ENCODE measurements at places on chromosomes 2 and 18. TPM values are rescaled to one million over a fixed set of nuclear protein-coding genes. Genes with fewer than 3 reads are reported as not detected.

- no peak for DNase-seq
These were observed 44.9 kb downstream of the PARD6G start for GRCh38 chr18:80202264-80202998.

- no peak for DNase-seq
These were observed 74.6 kb upstream of the RNF152 start for GRCh38 chr18:61967252-61967891.

GRCh38 chr2:85827879-85828569 is 60.8 kb downstream of the ST3GAL5 start:
- no peak for DNase-seq

Gene REG3G
- not detected for polyA plus RNA-seq

DNA sequence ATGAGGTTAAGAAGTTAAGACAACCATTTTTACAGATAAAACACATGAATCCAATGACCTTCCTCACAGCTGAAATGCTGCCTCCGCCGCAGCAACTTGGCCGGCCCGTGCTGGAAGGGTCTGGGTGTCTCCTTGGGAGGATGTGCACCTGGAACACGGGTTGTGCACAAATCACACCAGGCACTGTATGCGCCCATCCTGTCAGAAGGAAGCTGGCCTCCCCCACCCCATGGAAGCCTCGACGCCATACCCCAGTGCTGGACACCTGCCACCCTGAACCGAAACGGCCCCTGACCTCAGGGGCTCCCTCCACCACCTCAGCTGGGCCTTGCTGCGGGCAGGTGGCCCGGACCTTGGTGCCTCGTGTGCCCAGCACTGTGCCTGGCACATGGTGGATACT is 111.8 kb downstream of the PXDN start:
- no peak for DNase-seq

- no peak for DNase-seq
These were observed 132.0 kb downstream of the NDUFA10 start for GRCh38 chr2:239893236-239893515.

Gene POTEJ
- polyA plus RNA-seq = not detected

- no peak for DNase-seq
These were observed 37.7 kb downstream of the RPIA start for GRCh38 chr2:88729061-88729745.

Gene QPCT
- polyA plus RNA-seq = 12.3 TPM

GRCh38 chr2:237501892-237502513 is 15.0 kb downstream of the MLPH start:
- DNase-seq = no peak

Gene GPR39
- polyA plus RNA-seq = 4.1 TPM

- no peak for DNase-seq
These were observed 24.3 kb upstream of the TFCP2L1 start for GRCh38 chr2:121309323-121309722.

Gene CIB4
- 0.78 TPM for polyA plus RNA-seq

Gene FAM117B
- polyA plus RNA-seq = 29.4 TPM

- DNase-seq = no peak
These were observed 7.9 kb upstream of the PDCL3 start for GRCh38 chr2:100554798-100555407.

Gene DCDC2C
- polyA plus RNA-seq = not detected

- DNase-seq = no peak
These were observed 524.7 kb upstream of the ACVR2A start for GRCh38 chr2:147320146-147320545.

Gene HOXD3
- 32.8 TPM for polyA plus RNA-seq

GRCh38 chr2:96921561-96922319 is 51.9 kb upstream of the SEMA4C start:
- DNase-seq = no peak

Gene CREB1
- polyA plus RNA-seq = 77.6 TPM

DNA sequence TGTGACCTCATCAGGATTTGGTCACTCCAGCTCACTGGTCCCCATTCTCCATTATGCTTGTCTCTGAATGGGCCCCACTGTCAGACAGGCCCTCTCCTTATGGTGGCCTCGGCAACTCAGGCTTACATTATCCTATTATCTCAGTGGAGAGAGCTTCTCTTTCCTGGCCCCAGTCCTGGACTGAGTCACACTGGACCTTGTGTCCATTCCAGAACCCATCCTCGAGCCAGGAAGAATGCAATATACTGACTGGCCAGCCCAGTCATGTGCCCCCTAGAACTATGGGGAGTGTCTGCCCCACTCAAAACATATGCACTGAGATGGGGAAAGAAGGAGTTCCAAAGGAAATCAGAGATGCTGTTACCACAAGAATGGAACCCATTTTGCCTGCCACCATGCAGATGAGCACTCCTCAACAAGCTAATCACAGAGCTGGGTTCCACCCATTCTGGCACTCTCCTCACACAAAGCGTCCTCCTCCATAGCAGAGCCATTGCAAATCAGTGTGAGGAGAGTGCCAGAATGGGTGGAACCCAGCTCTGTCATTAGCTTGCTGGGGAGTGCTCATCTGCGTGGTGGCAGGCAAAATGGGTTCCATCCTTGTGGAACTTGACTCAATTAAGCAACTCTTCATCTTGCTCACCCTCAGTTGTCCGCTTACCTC is 71.9 kb downstream of the CHRNA1 start:
- no peak for DNase-seq

GRCh38 chr2:126756125-126756524 is 100.2 kb downstream of the GYPC start:
- DNase-seq = no peak

Gene NT5C1B
- polyA plus RNA-seq = 0.83 TPM

Gene IWS1
- 77.2 TPM for polyA plus RNA-seq

Gene HAAO
- 49.0 TPM for polyA plus RNA-seq

Gene COL6A3
- polyA plus RNA-seq = 184 TPM

DNA sequence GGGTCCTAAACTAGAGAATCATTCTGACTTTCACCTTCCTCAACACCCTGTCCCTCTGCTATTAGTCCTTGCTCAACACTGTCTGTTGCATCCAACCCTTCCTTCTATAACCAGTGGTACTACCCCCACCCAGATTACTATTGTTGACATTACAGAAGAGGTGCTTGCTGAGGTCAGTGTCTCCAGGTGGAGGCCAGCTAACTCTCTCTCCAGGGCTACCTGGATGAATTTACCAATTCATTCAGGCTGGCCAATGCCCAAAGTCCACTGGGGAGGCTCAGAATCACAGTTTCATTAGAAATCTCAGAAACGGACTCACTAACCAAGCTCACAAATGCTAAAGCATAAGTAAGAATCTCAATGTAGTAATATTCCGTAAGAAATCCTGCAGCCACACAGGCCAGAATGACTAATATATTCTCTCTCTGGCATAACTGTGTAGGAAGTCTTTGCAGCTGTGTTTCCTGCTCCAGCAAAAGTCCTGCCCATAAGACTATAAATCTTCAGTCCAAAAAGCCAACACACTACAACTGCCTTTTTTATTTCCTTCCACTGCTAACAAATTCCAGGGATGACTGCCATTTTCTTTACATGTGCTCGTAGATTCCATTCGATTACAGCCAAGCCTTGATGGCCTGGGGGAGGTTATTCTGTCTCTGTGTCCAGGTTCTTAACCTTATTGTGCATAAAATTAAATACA is 10.0 kb upstream of the TTR start:
- DNase-seq = no peak

DNA sequence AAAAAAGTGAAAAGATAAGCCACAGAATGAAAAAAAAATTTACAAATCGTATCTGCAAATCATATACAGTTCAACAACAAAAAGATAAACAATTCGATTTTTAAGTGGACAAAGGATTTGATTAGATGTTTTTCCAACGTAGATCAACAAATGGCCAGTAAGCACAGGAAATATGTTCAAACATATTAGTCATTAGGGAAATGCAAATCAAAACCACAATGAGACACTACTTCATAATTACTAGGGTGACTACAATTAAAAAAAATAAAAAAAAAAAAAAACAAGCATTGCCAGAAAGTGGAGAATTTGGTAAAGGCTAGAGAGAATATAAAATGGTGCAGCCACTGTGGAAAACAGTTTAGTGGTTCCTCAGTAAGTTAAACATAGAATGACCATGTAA is 38.3 kb upstream of the RNU4ATAC start:
- DNase-seq = no peak

GRCh38 chr2:212595036-212595654 is 56.5 kb upstream of the ERBB4 start:
- DNase-seq = peak; percentile 5

Gene SERPINB11
- not detected for polyA plus RNA-seq

Gene LDLRAD4
- polyA plus RNA-seq = 9.0 TPM

DNA sequence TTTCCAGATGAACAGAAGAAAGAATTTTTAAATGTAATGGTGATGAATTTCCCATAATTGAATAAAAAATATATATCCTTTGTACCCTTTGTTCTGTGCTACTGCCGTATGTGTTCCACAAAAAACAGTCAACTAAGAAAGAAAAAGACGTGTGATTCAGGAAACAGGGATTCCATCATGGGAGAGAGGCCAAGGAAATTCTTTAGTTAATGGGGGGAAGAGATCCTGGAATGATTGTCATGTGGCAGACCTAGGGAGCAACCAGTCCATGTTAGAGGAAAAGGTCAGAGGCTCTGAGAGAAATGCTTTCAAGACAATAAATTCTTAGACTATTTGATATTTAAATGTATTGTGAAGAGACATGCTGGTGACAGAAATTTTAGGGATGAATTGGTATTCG is 76.6 kb downstream of the CPO start:
- DNase-seq = no peak

DNA sequence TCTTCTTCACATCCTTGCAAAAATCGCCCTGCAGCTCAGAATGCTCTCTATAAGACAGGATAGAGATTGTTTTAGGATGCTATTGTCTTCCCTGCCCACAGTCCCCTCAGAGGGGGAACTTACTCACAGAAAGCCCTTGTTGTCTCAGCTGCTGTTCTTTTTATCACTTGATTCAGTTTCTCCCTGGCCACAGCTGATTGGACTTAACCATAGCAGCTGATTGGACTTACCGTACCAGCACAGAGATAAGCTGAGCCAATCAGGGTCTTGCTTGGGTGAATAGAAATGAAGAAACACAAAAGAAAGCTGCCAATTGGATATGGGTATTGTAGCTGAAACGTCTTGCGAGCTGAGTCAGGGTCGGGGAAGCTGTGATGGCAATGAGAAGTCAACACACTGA is 194.2 kb upstream of the MEX3C start:
- DNase-seq = no peak

Gene BCL11A
- 16.1 TPM for polyA plus RNA-seq

DNA sequence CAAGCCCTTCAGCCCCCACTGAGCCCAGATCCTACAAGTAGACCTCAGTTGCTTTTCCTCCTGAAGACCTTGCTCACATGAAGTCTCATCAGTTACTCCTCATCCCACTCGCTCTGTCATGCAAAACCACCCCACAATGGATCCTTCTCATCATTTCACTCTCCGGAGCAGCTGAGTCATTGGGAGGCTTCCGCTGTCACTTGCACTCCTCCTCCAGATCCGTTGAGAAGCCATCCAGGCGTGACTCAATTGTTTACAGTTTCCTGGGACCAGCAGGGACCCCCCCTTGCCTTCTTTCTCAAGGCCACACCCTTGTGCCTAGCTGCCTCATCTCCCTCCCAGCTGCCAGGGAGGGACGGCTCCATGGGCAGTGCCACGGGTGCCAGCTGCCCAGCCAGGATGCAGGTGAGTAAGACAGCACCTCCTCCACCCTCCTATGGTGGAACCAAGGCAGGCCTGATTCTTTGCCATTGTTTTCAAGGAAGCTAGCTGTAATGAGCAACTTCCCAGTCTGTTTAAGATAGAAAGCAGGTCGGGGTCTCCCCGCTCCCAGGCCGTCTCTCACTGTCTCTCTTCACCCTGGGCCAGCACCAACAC is 16.3 kb downstream of the GPR55 start:
- DNase-seq = peak; percentile 86

GRCh38 chr2:173415431-173416381 is 61.0 kb downstream of the CDCA7 start:
- peak; percentile 51 for DNase-seq

Gene ABCB11
- 0.09 TPM for polyA plus RNA-seq

DNA sequence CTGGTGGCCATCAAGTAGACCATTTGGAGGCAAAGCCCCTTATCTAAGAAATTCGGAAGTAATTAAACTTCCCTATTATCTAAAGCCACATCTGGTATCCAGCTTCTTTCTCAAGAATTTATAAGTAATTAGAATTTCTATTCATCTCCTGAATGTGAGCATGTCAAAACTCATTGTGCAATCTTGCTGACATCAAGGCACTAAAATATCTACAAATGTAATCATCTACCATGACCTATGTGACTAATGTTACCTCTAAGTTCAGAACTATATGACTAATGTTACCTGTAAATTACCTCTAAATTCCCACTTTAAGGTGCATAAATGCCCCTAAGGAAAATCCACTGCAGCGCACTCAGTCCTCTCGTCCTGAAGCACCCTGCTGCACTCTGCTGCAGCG is 773.0 kb downstream of the CPS1 start:
- no peak for DNase-seq

Gene AQP12B
- polyA plus RNA-seq = 0.66 TPM

DNA sequence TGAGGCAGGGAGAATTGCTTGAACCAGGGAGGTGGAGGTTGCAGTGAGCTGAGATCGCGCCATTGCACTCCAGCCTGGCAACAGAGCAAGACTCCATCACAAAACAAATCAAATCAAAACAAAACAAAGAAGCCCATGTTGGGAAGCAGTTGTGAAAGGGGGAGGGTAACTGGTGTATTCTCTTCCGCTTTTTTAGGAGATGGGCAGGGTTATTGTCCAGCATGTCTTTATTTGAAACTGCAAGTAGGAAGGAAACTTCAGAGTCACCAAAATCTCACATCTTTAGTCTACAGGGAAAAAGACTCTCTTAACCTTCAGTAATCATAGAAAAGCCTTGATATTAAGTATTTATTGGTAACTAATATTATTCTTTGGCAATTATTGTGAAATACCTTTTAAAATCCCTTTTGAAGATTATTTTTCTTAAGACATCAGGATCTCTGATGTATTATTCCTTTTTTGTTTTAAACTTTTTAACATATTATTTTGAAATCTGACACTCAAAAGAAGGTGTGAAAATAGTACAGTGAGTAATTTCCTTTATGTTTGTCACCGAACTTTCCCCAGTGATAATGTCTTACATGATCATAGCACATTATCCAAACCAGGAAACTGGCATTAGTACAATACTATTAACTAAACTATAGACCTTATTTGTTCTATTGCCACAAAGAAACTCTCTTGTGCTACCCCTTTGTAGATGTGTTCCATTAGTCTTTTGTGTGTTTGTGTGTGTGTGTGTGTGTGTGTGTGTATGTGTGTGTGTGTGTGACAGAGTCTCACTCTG is 84.3 kb upstream of the LTBP1 start:
- DNase-seq = no peak

Gene C2orf81
- polyA plus RNA-seq = 9.2 TPM

- no peak for DNase-seq
These were observed 158.6 kb downstream of the RNF144A start for GRCh38 chr2:7075834-7076233.

- no peak for DNase-seq
These were observed 190.8 kb upstream of the NDUFV2 start for GRCh38 chr18:8911408-8912340.

GRCh38 chr18:69400976-69401225 is 213 bp downstream of the DOK6 start:
- DNase-seq = no peak

- no peak for DNase-seq
These were observed 598.4 kb downstream of the MBD2 start for GRCh38 chr18:53625997-53626599.
